Suprapubic skin (tissue), 4 donors: ENCODE measurements at places on chromosomes 3 and 15. TPM values are rescaled to one million over a fixed set of nuclear protein-coding genes. Genes with fewer than 3 reads are reported as not detected.

DNA sequence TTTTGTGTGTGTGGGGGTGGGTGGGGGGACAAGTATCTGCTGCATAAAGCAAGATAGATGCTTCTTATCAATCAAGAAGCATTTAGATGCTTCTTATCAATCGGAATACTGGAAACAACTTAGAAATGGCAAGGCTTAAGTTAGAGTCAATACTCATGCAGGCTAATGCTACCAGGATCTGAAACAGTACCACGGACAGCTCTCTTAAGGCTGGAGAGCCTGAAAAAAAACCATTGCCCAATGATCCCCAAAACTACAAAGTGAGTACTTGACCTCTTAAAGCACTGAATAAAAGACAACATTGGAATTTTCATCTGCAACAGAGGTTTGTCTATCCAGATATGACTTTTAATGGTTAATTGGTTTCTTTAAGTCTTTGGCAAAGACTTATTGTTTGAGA, 262.3 kb downstream of the GAP43 start:
- no peak for DNase-seq

DNA sequence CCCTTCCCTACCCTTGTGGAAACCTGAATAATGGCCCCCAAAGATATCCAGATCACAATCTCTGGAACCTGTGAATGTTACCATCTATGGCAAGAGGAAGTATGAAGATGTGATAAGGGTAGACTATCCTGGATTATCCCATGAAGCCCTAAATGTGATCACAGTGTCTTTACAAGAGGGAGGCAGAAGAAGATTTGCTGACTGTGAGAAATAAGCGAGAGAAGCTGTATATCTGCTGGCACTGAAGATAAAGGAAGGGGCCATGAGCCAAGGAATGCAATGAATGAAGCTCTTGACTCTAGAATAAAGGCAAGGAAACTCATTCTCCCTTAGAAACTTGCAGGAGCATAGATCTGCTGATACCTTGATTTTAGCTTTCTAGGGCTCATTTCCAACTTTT, 39.1 kb downstream of the SOX14 start:
- no peak for DNase-seq

DNA sequence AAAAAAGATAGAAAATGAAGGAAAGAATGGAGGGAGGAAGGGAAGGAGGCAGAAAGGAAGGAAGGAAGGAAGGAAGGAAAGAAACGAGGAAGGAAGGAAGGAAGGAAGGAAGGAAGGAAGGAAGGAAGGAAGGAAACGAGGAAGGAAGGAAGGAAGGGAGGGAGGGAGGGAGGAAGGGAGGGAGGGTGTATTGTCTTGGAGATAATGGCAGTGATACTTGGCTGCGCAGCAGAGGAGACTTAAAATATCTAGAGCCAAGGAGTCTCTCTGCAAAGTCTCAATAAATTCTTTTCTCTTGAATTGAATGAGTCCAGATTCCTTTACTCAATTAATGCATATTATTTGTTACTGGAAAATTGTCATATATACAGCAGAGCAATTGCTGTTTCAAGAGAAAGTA, 1059.7 kb downstream of the ZPLD1 start:
- no peak for DNase-seq

DNA sequence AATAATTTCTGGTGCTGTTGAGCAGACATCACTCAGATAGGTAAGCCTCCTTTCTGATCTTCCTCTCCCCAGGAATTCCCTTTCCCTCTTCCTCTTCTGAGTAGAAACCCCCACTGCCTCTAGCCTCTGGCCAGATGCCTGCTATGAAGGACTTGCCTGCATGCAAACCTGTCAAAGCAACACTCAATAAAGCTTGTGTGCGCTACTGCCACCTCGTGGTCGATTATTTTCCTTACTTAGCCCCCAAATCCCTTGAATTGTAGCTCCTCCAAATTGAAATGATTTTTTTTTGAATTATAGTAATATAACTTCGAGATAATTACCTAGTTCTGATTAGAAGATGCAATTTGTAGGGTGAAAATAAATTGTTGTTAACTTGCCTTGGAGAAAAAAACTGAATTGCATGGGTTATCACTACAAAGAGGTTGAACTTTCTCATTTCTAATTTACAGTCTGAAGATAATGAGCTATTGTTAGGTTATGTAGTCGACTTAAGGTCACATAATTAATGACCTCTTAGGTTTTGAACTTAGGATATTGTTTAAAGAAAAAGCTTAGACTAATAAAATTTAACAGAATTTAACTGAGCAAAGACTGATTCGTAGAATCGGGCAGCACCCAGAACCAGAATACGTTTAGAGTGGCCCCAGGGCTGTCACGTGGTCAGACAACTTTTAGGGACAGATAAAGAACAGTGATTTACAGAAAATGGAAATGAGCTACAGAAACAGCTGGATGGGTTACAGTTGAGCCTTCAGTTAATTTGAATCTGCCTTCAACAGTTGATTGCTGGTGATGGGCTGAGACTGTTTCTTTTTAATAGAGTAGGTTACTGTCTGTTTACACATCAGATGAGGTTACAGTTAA, 269.3 kb downstream of the ARPP21 start:
- no peak for DNase-seq

DNA sequence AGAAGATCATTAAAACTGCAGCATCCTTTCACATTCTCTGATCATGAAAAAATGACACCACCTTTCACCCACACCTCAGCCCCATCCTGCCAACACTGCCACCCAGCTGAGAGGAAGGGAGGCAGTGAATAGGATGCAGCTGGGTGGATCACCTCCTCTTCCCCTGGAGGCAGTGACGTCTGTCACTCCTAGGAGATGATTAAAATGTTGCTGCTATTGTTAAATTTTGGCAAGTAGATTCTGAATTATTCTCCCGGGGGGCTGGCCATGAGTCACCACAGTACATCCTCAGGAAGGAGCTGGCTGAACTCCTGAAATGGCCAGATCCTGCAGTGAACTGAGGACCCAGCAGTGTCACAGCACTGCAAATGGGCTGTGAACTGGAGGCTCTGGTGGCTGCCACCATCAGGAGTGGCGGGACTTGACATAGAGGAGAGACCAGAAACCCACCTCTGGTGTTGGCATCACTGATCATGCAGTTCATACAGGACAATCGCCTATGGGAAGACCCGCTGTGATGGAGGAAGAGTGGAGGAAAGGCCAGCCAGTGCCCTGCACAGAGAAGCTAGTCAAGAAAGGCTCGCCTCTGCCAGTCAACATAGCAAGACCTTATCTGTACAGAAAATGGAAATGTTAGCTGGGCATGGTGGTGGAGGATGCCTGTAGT, 199.1 kb downstream of the FAM43A start:
- no peak for DNase-seq

DNA sequence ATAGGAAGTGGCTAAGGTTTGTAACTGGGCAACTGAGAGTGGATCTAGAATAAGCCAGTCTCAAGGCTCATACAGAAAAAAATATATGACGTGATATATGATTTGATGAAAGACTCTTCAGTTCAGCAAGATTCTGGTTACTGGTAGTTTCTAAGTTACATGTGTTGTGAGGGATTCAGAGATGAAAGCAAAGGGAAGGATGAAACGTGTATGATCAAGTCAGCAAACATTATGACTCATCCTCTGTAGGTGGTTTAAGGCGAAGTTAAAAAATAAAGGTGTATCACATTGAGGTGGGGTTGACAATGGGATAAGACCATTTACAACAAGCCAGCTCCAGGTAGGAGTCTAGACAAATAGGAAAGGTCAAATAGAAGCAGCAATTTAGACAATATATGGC, 16.2 kb downstream of the TERC start:
- DNase-seq = no peak

GRCh38 chr3:52522651-52523251, 10.9 kb downstream of the NT5DC2 start:
- no peak for DNase-seq

GRCh38 chr3:34035775-34036174, 237.3 kb downstream of the PDCD6IP start:
- DNase-seq = no peak

GRCh38 chr3:143000528-143000927, 842 bp upstream of the U2SURP start:
- no peak for DNase-seq

GRCh38 chr3:40333416-40333815, 23.9 kb downstream of the EIF1B start:
- no peak for DNase-seq

DNA sequence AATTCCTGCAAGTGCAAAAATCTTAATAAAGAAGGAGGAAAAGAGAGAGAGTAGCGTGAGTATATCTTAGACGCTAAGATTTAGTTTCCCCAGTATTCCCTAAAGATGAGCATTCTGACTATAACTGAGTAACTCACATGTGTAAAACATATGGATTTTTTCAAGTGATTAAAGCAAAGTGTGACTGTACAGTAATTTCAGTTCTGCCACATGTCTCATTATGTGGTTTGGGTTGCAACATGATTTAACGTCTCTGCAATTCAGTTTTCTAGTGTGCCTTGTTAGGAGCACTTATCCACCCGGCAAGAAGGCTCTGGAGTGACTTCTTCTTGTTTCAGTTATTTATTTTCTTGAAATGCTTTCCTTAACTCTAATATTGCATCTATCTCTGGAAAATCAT, 514.1 kb downstream of the ROBO1 start:
- DNase-seq = no peak

DNA sequence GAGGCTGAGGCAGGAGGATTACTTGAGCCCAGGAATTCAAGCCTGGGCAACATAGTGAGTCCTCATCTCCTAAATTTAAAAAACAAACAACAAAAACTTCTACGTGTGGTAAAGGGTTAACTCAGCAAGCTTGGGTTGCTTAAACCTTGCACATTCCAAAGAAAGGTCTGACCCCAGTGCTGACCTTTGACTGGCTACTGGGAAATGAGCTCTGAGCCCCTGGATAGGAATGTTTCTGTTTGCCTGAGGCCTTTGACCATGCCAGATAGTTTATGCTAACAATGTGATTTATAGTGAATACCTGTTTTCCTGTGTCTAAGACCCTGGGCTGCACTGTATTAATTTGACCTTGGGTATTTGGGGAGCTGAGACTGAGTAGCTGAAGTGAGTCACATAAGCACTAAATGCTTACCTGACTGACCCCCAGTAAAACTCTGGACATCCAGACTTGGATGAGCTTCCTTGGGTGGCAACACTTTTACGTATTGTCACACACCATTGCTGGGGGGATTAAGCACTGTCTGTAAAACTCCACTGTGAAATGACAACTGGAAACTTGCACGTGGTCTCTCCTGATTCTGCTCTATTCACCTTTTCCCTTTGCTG, 20.7 kb downstream of the TCAIM start:
- DNase-seq = no peak

GRCh38 chr3:59535791-59536221, 486.0 kb upstream of the CFAP20DC start:
- no peak for DNase-seq

DNA sequence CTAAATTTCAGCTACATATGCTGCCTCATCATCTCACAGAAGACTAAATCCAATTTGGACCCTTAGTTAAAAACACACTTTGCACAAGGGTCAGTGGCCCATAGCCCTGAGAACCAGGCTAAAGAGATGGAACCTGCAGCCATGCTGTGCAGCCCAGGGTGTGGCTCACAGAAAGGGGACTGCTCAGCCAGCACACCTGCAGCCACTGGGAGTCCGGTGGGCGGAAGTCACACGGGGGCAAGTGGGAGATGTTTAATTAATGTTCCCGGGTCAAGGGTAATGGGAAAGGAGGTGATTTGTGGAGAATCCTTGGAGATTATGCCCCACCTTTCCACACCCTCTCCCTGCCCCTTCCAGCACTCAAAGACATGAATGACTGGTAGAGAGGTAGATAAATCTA, 467.4 kb downstream of the EPHB1 start:
- DNase-seq = no peak

GRCh38 chr3:46093327-46093942, 66.2 kb upstream of the XCR1 start:
- DNase-seq = no peak

- peak; percentile 95 for DNase-seq
Measured at GRCh38 chr3:141412936-141413354, 44.6 kb downstream of the ZBTB38 start.

DNA sequence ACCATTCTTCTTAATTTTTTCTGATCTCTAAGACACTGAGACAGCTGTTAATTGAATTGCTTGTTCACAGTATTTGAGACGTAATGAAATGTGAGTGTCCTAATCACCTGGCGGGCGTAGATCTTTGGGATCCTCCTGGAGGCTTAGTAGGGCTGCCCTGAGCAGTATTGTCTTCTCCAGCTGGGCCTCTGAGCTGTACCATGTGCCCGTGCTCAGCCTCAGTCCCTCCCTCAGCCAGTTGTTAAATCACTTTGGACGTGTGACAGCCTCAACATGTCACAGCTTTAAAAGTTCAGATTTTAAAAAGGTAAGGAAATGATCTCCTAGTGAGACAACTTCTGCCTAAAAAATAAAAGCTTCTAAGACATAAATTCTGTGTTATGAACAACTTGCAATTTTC, 35.5 kb downstream of the IGF1R start:
- DNase-seq = no peak

GRCh38 chr3:101270149-101270548, 50.2 kb downstream of the IMPG2 start:
- no peak for DNase-seq

GRCh38 chr3:197353001-197353866, 54.8 kb upstream of the DLG1 start:
- no peak for DNase-seq

DNA sequence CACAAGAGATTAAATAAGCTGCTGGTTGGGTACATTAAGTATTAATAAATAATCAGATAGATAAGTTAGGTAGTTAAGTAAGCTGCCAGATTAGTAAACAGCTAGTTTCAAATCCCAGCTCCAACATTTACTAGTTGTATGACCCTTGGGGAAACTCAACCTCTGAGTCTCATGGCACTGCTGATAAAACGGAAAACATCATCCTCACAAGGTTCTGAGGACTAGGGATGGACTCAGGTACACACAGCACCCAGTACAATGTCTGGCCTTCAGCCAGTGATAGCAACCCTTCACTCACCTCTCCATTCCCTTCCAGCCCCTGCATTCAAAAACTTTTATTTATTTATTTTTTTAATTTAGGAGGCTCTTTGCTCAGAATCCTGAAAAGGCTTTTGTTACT, 32.3 kb downstream of the B3GNT5 start:
- no peak for DNase-seq

DNA sequence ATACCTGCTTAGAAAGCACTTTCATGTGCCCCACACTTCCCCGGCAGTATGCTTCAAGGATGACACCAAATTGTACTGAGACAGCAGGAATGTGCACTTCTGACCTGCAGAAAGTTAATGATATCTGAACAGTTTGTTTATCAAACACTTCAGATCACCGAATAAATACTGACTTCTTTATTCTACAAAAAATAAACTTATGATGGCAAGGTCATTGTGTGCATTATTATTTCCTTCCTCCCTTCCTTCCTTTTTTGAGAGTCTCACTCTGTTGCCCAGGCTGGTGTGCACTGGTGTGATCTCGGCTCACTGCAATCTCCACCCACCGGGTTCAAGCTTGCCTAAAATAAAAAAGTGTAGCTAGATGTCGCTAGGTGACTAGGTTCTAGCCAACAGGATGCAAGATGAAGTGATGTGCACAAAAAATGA, 80.3 kb downstream of the FAIM start:
- DNase-seq = no peak

- no peak for DNase-seq
Measured at GRCh38 chr3:127775398-127776109, 46.8 kb downstream of the MGLL start.

The ELP6 gene
- 17.8 TPM for total RNA-seq

The GABRR3 gene
- total RNA-seq = not detected

The FANCD2OS gene
- total RNA-seq = not detected

The LDHAL6B gene
- not detected for total RNA-seq

The ABHD5 gene
- total RNA-seq = 98.4 TPM

The MYH15 gene
- 0.17 TPM for total RNA-seq

The NEK10 gene
- total RNA-seq = 3.4 TPM

The DPPA2 gene
- total RNA-seq = not detected

The CHST13 gene
- not detected for total RNA-seq

The GPR149 gene
- not detected for total RNA-seq

The PGBD4 gene
- total RNA-seq = 1.4 TPM

The ARNT2 gene
- total RNA-seq = 5.1 TPM
